Activated T-cell treated with anti-CD3 and anti-CD28 coated beads, Interleukin-2, amount 50 U/mL, for 48 hours (primary cell): ENCODE measurements at places on chromosomes 2 and 18.

- DNase-seq = no peak
Measured at GRCh38 chr2:194385376-194385775, 1271.7 kb upstream of the SLC39A10 start.

- no peak for DNase-seq
Measured at GRCh38 chr2:8431446-8432125, 250.3 kb upstream of the ID2 start.

DNA sequence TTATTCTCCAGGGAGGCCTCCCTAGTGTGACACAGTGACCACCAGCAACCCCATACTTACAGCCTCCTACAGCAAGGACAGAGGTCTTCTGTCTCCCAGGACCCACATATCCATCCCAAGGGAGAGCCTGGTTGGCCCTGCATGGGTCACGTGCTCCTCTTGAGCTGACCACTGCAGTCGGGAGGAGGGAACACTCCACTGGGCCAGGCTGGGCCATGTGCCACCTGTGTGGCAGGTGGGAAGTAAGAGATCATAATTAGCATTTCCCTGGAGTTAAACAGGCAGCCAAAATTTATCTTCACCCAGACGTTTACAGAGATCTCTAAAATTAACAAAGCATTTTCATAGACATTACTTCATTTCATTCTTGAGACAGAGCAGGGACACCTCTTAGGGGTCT is 33.4 kb upstream of the MLPH start:
- no peak for DNase-seq

DNA sequence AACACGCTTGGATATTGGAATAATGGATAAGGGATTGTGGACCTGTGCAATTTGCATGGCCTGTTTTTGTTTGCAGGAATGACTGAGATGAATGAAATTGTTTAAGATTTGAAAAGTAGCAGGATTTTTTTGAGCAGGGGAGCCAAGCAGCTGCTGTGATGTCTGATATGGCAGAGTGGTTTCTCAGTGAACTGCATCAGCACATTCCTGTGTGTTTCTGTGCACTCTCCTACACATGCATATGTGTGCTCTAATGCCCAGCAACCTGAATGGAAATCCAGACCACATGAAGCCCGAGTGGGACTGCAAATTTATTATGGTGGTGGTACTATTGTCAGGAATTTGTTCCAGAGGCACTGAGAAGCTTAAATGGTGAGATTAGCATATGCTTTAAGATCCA is 161.7 kb downstream of the PARD3B start:
- no peak for DNase-seq

DNA sequence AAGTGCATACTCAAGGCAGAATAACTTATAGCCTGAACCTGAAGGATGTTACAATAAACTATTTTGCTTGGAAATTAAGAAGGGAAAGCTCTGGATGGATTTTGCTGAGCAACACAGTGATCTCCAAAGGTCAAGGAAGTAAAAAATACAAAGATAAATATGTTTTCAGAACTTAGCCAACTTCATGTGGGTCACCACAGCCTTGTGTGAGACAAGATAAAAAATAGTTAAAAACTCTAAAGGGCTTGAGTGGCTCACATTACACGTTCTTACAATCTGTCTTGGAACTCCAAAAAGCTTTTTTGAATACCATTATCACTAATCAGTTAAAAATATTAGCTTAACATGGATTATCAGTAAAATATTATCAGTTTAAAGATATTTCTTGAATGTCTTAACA is 28.9 kb upstream of the MTX2 start:
- DNase-seq = no peak

- DNase-seq = no peak
Measured at GRCh38 chr18:67783196-67783946, 266.9 kb upstream of the DSEL start.

DNA sequence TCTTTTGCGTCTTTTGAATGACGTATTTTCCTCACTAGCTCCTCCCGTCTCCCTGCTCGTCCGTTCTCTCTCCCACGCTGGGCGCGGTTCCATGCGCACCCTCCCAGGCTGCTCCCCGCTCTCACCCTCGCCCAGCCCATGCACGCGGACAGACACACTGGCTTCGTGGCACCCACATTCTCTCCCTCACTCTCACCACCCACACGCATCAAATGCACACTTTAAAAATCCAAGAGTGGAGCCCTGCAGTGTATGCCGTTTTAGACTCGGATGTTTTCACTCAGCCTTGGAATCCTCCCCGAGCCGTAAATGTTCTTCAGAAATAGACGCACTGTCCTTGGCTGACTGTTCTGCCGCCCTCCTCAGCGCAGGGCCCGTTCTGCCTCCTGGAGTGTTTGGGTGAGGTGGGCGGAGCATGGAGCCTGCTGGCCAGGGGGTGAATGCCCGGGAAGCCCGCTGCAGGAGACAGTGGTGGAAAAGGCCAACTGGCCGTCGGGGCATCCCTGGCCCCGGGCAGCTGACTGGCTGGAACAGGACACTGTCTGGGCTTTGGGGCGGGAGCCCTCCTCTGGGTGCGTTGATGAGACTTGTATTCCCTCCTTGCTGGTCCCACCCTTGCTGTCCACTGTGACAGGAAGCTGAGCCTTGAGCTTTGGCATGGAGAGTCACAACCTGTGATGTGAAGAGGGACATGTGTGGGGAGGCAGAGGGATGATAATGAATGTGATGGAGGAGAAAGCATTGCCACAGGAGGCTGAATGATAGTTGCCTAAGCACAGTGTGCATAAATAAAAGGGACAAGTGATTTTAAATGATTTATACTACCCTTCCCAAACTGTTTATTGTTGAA is 35.4 kb upstream of the LYPD6B start:
- DNase-seq = no peak

DNA sequence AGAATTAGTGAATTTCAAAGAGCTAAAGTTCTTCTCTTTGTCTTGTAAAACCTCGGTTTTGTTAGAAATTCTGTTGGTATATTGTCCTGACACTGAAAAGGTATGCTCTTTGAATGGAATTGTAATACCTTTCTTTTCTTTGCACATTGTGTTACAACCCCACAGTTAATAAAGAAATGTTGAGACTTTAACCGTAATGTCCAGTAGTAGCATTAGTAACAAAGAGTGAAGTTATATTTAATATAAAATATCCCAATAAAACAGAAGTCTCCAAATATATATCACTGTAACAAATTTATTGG is 69.8 kb downstream of the EHBP1 start:
- no peak for DNase-seq

GRCh38 chr2:129925381-129925780 is 54.1 kb upstream of the RAB6C start:
- DNase-seq = no peak

DNA sequence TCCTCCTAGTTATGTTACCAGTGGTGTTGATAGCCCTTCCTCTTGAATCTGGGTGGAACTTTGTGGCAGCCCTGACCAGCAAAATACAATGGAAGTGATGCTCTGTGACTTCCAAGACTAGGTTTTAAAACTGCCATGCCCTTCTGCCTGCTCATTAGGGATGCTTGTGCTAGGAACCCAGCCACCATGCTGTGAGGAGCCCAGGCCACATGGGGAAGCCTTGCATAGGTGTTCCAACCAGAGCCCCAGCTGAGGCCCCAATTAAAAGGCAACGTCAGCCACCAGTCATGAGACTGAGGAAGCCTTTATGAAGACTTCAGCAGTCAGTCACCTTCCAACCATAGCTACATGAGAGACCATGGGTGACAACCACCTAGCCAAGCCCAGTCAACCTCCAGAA is 14.0 kb upstream of the MAPRE2 start:
- DNase-seq = no peak
